Germinal center (tissue), 1 donor: ENCODE measurements at places on chromosomes 11 and 22.

DNA sequence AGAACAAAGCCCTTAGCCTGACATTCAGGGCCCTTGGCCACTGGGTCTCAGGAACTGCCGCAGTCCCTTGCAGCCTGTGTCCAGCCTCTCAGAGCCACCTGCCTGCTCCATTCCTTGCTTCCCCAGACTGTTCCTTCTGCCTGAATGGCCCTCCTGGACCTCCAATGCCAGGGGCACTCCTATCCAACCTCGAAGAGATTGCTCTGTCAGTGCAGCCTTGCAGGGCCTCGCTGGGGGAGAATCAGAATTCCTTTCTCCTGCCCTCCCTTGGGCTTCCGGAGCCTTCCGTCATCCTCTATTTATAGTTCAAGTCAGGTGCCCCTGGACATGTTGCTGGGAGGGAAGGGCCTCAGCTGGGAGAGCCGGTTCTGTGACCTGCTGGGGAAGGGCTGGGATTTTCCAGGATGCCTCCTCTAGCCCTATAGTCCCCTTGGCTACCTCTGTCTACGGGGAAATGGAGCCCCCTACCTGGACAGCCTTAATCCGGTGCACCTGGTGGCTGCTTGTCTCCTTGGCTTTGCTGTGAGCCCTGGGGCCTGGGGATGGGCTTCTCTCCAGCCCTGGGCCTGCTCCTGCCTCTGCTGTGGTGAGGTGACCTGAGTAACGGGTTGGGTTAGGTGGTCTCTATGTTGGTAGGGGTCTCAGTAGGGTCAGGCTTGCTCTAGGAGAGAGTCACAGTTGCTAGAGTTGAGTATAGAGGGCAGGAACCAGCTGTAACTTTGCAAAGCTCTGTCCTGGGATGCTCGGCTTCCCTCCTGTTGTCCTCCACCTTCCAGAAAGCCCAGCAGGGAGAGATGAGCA lies 45.9 kb upstream of the SYT7 start:
- no peak for DNase-seq

- no peak for DNase-seq
Measured at GRCh38 chr11:36056160-36056751, 112.4 kb downstream of the LDLRAD3 start.

- no peak for DNase-seq
Measured at GRCh38 chr11:28464252-28464867, 356.2 kb downstream of the METTL15 start.

DNA sequence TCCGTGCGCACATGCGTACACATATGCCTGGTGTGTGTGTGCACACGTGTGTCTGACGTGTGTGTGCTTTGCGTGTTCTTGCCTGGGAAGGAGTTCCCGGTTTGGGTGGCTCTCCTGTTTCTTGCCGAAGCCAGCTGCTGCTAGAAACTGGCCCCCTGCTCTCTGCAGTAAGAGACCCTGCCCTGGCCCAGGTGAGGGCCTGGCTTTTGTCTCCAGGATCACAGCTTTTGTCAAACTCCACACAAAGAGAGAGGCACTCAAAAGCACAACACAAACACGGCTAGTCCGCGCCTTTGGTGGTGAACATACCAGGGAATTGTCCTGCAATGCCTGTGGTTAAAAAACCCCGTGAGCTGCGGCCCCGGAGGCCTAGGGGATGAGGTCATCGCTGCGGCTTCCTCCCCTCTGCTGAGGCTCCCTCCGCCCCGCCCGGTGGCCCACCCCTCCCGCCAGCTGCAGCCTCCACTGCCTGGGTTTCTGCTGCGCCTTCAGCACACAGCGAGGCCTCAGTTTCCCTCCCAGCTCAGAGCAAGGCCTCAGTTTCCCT lies 88.9 kb downstream of the KCNQ1 start:
- no peak for DNase-seq

GRCh38 chr11:17397311-17398002 lies 9.0 kb upstream of the KCNJ11 start:
- no peak for DNase-seq

- DNase-seq, result no peak
Measured at GRCh38 chr11:126343051-126343450, 12.4 kb upstream of the ST3GAL4 start.

- DNase-seq, result no peak
Measured at GRCh38 chr11:114228435-114229411, 67.5 kb upstream of the NNMT start.
